Peyer's patch (tissue), 4 donors: ENCODE measurements at places on chromosomes 13 and 19. TPM values are rescaled to one million over a fixed set of nuclear protein-coding genes. Genes with fewer than 3 reads are reported as not detected.

GRCh38 chr19:5690125-5690954 lies at the start of gene RPL36:
Gene RPL36 (plus strand): TSS chr19:5690295. CDS start chr19:5690508, 213 bp downstream.
- peak; percentile 100 for DNase-seq

- DNase-seq, result no peak
Observed at GRCh38 chr13:49936968-49937273, 781 bp upstream of the SPRYD7 start.

DNA sequence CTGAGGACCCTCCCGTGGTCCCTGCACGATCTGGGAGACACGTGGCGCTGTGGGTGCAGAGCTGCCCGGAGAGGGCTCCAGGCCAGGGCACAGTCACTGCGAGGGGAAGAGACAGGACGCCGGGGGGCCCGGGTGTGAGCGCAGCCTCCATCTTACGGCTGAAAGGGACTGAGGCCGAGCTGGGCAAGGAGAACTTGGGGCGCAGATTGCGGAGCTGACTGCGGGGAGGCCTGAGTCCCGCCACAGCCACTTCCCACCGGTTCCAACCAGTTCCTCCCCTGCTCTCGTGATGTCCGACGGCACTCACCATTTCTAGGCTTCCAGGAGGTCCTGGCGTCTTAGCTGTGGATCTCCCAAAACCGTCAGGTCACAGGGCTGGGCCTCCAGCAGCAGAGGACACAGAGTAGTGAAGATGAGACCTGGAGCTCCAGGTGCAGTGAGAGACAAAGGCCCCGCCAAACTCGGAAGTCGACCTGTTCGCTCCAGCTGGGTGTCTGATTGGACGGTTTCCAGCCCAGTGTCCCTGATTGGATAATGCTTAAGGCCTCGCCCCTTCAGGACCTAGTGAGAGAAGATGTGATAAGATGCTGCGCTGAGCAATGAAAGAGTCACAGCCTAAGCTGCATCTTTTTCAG lies 4.8 kb upstream of the ZNF253 start:
- DNase-seq, result peak; percentile 73

DNA sequence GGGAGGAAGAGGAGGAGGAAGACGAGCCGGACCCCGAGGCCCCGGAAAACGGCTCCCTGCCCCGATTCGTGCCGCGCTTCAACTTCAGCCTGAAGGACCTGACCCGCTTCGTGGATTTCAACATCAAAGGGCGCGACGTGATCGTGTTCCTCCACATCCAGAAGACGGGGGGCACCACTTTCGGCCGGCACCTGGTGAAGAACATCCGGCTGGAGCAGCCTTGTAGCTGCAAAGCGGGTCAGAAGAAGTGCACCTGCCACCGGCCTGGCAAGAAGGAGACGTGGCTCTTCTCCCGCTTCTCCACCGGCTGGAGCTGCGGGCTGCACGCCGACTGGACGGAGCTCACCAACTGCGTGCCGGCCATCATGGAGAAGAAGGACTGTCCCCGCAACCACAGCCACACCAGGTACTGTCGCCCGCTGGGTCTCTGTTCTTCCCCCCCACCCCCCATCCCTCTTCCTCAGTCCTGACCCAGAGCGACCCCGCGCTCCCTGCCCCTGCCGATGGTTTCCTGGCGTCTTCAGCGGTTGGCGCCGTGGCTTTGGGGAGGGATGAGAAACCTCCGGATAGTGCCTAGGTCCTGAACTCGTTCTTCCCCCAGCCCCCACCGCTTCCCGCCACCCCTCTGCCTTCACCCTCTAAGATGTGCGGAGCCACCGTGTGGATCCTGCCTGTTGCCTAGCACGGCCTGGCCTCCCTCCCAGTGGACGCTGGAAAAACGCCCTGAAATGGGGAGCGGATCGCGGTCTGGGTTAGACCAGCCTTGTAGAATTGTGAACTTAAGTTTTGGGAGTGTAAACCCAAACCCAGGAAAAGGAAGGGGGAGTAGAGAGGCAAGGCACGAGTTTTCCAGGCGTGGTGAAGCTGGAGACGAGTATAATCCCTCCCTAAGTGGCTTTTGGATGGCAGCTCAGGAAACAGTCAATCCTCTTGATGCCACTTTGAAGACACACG lies 1.5 kb downstream of the HS6ST3 start:
- no peak for DNase-seq

The LILRB1 gene
- total RNA-seq, result 5.1 TPM

DNA sequence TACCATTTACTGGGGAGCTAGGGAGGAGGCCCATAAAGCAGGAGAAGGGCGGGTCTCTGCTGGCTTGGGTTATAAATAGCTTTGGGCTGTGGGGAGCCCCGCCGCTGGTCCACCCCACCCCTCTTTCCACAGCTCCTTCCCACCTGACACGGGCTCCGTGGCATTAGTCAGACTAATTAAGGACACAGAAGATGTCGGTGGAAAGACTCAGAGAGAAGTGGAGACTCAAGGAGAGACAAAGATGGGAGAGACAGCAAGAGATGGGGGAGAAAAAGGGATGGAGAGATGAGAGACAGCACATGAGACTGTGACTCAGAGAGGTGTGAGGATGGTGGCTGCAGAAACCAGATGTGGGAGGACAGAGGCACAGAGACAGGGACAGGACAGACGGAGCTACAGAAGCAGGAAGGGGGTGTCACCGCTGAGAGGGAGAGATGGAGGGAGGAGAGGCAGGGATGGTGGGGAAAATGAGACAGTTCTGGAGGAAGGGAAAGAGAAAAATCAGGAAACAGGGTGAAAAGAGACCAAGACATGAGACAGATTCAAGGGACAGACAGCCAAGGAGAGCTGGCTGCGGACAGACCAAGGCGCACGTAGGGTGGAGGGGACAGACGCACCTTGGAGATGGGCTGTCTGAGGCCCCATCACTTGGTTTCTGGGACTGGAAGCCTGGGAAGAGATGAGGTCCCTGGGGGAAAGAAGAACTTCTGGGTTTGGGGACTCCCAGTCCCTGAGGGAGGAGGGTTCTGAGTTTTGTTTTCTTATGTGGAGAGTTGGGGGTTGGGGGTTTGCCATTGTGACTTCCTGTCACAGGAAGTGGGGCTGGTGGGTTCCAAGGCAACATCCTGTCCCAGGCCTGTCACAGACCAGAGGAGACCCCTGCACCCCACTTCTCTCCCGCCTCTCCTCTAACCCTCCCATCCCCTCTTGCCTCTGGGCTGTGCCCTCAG lies 4.1 kb downstream of the ARHGEF1 start:
- no peak for DNase-seq

DNA sequence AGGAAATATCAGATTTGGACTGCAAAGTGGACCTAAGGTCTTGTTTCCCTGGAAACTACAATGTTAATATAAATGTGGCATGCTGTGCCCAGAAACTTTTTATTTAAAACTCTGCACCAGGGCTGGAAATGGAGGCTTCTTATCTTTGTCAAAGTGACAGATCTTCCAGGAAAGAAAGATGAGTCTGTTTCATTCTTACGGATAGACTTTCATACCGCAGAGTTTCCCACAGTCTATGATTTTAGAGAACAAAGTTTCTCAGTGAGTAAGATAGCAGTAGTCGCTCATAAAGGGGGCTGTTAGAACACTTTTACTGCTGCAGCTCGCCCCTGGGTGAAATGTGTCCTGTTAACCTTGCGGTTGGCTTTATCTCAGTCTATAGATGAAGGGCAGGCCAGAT lies 6.7 kb downstream of the CLEC11A start:
- DNase-seq, result no peak
